ENCODE measurements at places on chromosomes 2 and 18.

DNA sequence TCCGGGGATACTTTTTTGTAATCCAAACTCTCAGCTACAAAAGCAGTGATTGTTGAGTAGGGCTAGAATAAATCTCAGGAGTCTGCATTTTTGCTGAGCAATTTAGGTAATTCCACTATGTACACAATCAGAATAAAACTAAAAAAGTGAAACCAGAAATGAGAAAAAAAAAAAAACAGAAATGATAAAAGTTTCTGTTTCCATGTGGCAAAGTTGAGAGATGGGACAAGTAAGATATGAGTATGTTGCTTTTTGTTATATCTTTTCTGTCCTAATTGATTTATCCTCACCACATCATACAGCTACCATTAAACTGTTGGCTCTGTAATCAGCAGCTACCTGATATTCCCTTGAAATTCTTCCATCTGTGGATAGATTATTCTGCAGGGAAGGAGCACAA, 92.7 kb downstream of the VWC2L start:
- DNase-seq = no peak

GRCh38 chr2:105269426-105269825, 27.9 kb downstream of the GPR45 start:
- no peak for DNase-seq

DNA sequence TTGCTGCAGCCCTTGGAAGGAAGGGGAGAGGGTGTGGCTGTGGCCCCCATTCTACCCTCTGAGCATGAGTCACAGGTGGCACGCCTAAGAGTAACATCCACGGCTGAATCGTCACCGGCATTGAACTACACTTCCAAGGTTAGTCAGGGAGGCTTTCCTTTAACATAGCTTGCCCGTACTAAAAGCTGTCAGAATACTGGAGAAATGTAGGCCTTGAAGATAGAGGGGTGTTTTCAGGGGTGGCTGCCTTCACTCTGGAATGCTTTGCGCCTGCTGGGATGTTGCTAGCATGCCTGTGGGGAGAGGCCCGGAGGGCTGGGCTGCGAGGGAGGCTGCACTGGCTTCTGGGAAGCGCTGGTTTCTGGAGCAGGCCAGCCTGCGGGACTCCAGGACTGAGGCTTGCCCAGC, 333.7 kb downstream of the AGAP1 start:
- DNase-seq = no peak

DNA sequence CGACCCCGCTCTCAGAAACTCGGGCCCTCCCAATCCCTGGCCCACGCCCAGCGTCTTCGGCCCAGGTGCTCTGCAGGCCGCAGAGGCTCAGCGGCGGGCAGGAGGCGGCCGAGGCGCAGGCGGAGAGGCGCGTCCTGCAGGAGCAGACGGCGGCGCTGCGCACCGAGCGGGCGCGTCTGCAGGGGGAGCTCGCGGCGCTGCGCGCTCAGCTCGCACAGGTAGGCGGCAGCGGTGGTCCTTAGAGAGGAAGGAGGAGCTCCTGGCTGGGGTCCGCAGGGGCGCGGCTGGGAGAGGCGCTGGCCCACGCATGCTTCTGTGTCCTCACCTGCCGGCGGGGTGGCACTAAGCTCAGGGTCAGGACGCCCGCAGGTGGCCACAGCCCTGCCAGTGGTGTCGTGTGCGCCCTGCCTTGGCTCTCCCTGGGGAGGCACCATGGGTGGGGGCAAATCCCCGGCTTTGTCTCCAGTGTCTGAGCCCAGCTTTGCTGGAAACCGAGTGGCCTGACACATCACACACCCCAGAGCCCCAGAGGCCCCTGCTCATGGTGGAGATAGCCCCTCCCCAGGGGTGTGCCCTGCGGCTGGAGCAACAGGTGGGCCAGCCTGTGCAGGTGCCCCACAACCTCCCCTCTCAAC, 14.9 kb upstream of the SNED1 start:
- peak; percentile 92 for DNase-seq
